NCI-H524 (cell line): ENCODE measurements at places on chromosomes 2 and 18.

GRCh38 chr2:24935145-24935544 is 15.1 kb upstream of the ADCY3 start:
- DNase-seq = no peak

DNA sequence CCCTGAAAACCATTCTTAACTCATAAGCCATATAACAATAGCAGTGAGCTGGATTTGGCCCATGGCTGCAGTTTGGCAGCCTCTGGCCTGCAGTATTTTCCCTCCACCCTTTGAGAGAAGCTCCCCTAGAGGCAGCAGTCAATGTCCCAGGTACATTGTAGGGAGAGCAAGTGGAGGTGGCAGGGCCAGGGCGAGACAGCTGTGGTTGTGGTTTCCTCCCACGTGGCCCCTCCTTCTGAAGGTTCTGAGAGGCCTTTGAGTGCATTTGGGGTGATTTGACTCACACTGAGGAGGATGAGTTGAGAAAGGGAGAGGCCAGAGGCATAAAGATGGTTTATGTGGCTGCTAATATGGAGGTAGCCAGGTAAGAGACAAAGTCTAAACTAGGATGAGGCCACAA is 45.5 kb upstream of the LDAH start:
- DNase-seq = no peak

GRCh38 chr18:46488471-46489213 is 168.4 kb downstream of the LOXHD1 start:
- DNase-seq = no peak

DNA sequence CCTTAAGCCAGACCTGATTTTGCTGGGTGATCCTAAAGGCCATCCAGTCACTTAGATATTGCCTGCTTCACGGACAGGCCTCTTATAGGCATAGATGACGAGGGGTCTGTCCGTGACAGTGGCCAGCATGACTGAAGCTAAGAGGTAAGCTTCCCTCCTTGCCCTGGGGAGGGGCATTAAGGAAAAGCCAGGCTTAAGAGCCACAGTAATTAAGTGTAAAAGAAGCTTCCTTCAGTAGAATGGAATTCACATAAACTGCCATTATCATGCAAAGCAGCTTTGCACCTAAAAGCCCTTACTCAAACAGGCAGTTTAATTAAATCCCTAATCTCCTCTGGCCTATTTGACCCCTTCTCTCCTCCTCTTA is 99.4 kb upstream of the PKDCC start:
- peak; percentile 70 for DNase-seq

GRCh38 chr18:51017140-51017879 is 12.7 kb upstream of the SMAD4 start:
- no peak for DNase-seq

- DNase-seq = no peak
Measured at GRCh38 chr2:100921685-100922161, 80.4 kb upstream of the RPL31 start.

DNA sequence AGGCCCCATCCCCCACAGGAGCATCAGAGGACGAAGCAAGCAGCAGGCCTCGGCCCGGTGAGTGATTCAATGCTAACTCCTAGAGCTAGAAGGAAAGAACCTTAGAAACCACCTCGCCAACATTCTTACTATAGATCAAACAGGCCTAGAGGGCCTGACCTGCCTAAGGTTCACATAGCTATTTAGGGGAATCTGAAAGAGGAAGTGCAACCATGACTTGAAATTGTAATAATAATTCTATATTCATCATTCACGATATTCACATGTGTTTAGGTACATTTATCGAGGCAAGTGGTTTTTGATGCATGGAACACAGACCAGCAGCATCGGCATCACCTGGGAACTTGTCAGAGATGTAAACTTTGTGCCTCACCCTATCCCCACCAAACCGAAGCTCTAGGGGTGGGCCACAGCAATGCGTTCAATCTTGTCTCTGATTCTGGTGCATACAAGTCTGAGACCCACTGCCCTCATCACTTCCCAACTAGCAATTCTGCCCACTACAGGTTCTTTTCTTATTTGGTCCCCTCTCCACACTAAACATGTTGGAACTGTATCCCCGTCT is 78.0 kb upstream of the DNMT3A start:
- peak; percentile 31 for DNase-seq

DNA sequence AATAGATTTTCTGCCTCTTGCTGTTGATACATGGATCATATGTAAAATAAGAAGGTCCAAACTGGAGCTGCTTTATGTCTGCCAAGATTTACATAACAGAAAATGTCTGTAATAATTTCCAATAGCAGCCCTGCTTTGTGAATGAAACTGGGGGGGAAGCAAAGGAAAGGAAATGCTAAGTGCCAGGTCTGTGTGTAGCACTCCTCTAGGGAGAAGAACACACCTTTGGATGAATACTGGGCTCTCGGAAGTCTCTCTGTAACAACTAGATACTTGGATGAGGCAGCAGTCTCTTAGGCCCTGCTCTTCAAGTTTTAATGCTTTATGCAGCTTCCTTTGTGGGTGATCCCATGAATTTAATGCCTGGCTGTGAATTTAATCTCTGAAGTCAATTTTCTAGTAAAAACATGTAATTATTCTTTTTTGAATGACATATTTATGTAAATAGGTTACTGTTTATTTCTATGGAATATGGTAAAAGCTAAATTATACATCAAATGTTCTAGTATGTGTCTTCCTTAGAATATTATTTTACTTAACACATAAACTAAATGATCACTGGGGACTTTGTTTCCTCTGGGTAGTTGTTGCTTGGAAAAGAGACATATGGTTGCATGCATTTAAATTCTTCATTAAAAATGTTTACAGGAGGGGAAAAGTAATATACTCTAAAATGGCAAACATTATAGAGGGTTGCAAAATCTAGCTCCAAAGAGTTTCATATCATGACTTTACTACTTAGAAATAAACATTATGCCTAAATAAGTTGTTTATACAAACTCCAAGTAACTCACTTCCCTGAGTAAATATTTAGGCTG is 336.6 kb upstream of the CWC22 start:
- DNase-seq = no peak

GRCh38 chr2:67899187-67899586 is 163.6 kb downstream of the C1D start:
- DNase-seq = no peak

- no peak for DNase-seq
Measured at GRCh38 chr2:233422050-233422639, 67.9 kb downstream of the DGKD start.

DNA sequence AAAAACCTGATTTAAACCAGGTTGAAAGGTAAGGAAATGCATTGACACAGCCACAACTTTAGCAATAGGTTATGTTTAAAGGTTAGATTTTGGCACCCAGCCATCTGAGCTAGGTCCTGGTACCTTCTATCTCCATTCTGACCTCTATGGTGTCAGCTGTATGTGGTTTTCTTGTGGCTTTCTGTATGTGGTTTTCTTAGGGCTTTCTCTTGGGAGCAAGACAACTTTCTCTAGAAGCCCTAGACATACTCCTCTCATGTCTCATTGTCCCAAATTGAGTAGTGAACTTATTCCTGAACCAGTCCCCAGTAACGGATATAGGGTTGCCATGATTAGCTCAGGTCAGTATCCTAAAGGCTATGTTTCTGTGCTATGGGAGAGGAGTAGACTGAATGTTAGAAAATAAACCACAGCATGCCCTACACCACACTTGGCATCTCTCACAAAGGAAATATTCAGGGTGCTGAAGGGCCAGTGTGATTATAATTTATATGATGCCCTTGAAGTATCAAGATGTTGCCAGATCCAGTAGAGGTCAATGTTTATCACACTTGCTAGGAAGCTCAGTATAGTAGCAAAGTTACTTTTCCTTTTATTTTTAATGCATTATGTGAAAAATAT is 176.1 kb downstream of the CAPN13 start:
- DNase-seq = no peak

- no peak for DNase-seq
Measured at GRCh38 chr18:54135216-54135615, 89.3 kb downstream of the MBD2 start.

GRCh38 chr18:79567481-79568147 is 112.0 kb upstream of the CTDP1 start:
- no peak for DNase-seq

DNA sequence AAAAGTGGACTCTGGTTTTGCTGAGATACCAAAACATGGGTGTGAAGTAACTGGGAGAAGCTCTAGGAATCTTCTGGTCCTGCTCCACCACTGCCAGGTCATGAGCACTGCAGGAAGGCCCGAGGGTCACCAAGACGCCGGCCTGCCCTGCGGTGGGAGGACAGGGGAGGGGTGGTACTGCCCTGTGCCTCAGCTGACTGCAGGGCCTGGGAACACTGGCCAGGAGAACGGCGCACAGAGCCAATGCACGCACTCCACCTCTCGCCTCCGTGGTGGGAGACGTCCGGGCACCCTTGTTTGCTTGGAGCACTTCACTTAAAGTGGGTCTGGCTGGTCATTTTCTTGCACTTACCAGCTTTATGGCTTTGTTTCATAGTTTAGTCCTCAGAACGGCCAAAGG is 153.4 kb downstream of the SH3RF3 start:
- no peak for DNase-seq

DNA sequence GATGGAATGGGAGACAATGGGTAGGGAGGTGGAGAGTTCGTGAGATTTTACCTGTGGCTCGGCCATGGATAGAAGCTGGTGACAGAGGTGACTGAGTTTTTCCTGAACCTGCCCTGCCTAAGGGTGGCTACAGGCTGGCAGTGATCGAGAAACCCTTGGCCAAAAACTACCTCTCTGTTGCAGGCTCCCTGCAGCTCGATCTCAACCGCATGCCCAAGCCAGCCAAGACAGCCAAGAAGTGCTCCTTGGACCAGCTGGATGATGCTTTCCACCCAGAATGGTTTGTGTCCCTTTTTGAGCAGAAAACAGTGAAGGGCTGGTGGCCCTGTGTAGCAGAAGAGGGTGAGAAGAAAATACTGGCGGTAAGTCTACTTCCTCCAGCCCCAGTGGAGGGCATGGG is 225.5 kb downstream of the DYSF start:
- DNase-seq = no peak

- DNase-seq = no peak
Measured at GRCh38 chr2:42792583-42793333, at the start of gene HAAO. Gene HAAO (minus strand): TSS chr2:42792583. CDS start chr2:42792536, 47 bp downstream.
